NCI-H1436 treated with DMSO at 0.1 percent for 48 hours (cell line): ENCODE measurements at places on chromosomes 7 and 10.
A peak's percentile ranks its signal among the peaks of the same experiment; 100 is the strongest.

DNA sequence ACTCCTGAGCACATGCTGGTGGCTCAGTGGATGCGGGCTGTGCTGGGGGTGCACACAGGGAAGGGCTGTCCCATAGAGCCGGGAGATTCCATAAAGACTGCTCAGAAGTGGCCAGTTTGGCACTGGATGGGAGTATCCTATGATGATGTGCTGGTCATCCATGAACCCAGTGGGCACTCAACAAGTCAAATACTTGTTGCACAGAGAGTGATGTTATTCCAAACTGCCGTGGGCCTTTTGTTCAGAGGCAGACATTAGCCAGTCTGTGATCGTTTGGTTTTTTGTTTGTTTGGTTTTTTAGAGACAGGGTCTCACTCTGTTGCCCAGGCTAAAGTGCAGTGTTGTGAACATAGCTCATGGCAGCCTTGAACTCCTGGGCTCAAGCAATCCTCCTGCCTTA lies 30.9 kb upstream of the SAMD8 start:
- DNase-seq, result no peak

DNA sequence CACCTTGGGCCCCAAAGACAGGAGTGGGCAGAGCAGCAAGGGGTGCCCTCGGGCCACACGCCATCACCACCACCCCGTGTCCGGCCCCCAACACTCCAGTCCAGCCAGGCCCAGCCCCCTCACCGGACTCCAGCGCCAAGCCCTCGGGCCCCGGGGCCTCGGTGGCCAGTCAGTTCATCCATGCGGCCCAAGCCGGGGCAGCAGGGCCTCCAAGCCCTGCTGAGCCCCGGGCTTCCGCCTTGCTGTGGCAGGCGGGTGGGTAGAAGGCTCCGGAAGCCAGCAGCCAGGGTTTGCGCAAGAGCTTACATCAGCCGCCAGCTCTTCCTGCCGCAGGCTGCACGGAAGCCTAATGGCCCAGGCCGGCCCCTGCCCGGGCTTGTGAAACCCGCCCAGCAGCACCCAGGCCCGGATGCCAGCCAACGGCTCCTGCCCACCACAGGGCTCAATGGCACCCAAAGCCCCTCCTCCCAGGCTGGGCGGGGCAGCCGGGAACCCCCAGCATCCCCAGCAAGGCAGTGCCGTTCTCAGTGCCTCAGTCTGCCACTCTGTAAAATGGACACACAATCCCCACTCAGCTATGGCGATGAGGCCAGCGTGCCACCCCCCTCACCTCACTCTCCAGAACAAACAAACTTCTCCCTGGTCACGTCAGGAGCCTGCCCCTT lies 26.5 kb downstream of the TNRC18 start:
- peak; percentile 58 for DNase-seq

DNA sequence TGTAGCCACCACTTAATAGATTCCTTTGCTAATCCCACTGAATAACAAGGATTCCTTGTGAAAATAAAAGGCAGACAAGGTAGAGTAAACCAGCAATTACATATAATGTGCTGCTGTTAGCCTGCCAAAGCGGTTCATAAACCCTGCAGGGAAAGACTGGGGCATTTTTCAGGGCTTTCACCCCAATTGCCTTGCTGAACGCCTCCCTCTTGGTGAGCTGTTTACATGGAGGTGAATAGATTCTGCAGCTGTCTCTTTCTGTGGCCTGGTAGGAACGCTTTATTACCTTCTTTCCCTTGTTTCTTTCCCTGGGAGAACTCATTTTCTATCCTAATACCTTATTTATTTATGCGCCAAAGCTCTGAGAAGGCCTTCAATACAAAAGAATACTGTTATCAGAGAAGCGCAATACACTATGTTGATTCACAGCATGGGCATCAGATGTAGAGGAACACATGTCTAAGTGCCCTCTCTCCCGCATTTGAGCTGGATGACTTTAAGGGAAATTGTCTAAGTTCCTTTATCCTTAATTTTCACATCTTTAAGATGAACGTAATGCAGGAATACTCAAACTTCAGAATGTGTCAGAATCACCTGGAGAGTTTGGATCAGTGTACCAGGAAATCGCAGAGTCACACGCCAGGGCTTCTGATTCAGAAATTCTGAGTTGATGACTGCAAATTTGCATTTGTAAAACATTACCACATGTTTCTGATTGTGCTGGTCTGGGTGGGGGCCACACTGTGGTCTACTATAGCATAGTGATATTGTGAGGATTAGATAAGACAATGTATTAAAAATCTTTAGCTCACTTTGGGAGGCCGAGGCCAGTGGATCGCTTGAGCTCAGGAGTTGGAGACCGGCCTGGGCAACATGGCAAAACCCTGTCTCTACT lies 1203.8 kb downstream of the SORCS3 start:
- no peak for DNase-seq

GRCh38 chr10:132489704-132490534 lies 47.7 kb upstream of the INPP5A start:
- DNase-seq, result no peak

GRCh38 chr7:47405286-47405904 lies 176.5 kb downstream of the TNS3 start:
- DNase-seq, result no peak

GRCh38 chr7:3267966-3268690 lies 32.9 kb upstream of the SDK1 start:
- DNase-seq, result peak; percentile 95

DNA sequence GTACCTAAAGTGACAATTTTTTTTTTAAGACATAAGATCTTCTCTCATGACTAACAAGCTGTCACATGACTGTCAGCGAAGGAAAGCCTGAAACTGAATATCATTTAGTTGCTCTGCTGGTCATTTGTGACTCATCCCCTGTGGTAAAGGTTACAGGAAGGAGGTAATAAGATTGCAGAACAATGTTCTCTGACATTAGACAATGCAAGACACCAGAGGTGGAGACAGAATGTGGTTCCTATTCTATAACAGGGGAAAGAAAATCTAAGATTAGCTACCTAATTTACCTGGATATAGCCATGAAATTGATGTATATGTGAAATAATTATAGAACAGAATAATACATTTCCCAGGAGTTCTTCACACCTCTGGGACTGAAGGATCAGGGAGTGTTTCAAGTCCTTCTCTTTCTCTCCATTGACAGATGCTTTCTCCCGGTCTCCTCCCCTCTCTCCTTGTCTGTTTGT lies 47.7 kb downstream of the LRGUK start:
- DNase-seq, result no peak

DNA sequence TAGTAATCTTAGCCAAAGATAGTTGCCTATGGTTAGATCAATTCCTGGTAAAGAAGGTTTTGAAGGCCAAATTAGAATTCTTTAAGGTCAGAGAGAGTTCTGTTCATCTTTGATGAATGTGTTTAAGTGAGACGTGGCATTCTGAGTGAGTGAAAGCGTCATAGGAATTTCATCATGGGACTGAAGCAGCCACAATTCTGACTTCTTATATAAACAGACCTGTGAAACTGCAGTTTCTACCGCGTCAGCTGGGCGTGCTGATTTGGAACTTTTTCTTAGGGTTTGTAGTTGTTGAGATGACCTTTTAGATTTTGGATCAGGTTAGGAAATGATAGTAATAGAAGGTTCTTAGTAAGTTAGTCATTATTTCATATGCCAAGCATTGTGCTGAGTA lies 103.8 kb downstream of the CNNM2 start:
- DNase-seq, result no peak

DNA sequence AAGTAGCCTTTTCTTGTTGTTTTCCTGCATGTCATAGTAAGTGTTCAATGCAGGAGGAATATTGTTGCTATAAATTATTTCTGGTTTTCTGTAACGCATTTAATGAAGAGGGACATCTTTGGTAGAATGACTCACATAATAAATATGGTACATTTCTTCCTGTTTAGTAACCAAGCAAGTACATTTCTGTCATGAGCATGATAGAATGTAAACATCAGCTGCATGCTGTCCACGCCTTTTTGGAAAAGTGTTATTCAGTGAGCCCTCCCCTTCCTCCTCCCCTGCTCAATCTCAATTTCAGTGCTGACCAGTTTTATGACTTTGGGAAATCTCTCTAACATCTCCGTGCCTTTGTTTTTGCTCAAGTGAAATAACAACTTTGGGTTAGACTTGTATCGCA lies 664.0 kb downstream of the XPNPEP1 start:
- no peak for DNase-seq

DNA sequence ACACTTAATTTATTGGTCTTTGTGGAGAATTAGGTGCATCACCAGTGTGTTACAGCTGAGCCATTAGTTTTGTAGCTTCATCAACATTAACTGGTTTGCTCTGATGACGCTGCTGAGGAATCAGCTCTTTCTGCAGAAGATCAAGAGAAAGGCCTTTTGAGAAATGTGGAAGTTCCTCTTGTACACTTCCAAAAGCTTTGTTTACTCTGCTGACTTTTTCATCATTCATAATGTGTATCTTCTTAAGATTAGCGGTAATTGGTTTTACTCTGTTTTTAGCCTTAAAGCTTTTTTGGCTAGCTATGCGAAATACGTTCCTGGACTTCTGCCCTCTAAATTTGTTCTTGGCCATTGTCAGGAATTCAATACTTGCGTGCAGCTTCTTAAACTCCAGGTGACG lies 8.2 kb upstream of the PHYH start:
- no peak for DNase-seq

GRCh38 chr10:82378146-82378545 lies 503.2 kb downstream of the NRG3 start:
- DNase-seq, result no peak

- DNase-seq, result no peak
These were observed 254.7 kb upstream of the NFE2L3 start for GRCh38 chr7:25897261-25897782.

DNA sequence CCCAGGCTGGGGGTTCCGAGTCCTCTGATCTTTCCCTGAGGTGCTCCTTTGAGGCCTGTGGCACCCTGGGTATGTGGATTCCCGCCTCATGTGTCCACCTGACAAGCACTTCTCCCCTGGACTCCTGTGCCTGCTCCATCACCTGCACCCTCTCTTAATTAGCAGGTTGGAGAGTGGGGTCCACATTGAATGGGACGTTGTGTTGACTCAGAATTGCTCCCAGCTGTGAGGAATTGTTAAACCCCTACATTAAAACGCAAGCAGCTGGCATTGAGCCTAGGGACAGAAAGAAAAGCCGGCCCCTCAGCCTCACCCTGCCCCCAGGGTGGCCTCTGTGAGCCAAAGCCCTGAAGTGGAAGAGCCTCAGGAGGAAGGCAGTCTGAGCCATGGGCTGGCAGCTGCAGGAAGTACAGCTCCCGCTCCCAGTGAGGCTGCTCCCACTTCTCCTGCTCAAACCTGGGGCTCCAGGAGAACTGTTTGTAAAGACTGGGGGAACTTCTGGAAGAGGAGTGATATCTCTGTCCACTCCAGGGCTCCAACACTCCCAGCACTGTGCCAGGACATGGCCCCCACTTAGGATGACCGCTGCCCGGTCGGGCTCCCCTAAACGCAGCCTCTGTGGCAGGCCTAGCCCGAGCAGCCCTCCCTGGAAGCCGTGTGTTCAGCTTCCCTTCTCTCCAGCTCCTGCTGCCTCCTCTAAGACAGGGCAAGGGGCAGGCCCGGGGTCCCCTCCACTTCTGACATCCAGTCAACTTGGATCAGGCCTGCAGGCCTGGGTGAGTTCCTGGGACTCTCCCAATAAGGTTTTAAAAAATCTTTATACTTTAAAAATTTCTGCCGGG lies 1.8 kb upstream of the OPN4 start:
- no peak for DNase-seq

GRCh38 chr10:26790221-26790995 lies 70.3 kb downstream of the ABI1 start:
- no peak for DNase-seq

GRCh38 chr7:46744957-46745706 lies 824.1 kb upstream of the IGFBP3 start:
- no peak for DNase-seq

GRCh38 chr10:58372607-58373441 lies 12.4 kb upstream of the TFAM start:
- DNase-seq, result no peak

- no peak for DNase-seq
These were observed 205.5 kb upstream of the CDC14C start for GRCh38 chr7:48718731-48719378.

DNA sequence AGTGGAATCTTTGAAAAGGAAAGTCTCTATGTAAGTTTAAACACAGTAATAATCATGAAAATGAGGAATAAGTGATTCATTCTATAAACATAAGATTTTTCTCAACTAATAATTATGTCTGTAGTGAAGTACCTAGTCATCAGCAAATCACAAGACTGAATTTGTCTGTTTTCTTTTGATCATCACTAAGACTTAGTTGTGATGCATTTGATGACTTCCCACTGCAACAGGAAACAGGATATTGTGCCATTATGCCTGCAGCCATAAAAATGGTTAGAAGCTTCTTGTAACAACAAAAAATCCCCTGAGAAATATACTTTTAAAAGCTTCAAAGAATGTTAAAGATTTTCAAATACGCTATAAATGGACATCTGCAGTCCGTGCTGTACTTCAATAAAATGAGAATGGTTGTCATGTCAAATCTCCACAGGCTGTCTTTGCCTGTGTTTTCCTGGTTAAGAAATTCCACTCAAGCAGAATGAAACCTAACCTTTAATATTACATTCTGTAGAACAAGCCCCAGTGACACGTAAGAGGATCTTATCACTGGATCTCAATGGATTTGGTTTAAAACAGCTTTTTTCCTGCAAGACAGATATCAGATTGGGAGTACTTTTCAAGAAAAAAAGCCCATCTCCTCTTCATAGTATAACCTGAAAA lies 1262.3 kb upstream of the PHF14 start:
- DNase-seq, result no peak

- DNase-seq, result no peak
These were observed 26.9 kb upstream of the TRIM56 start for GRCh38 chr7:101058355-101058754.

GRCh38 chr10:65306201-65306600 lies 1619.6 kb upstream of the LRRTM3 start:
- DNase-seq, result no peak

GRCh38 chr7:42833411-42833810 lies 78.5 kb downstream of the C7orf25 start:
- DNase-seq, result no peak

- no peak for DNase-seq
These were observed 13.9 kb upstream of the OPTN start for GRCh38 chr10:13086056-13086455.

DNA sequence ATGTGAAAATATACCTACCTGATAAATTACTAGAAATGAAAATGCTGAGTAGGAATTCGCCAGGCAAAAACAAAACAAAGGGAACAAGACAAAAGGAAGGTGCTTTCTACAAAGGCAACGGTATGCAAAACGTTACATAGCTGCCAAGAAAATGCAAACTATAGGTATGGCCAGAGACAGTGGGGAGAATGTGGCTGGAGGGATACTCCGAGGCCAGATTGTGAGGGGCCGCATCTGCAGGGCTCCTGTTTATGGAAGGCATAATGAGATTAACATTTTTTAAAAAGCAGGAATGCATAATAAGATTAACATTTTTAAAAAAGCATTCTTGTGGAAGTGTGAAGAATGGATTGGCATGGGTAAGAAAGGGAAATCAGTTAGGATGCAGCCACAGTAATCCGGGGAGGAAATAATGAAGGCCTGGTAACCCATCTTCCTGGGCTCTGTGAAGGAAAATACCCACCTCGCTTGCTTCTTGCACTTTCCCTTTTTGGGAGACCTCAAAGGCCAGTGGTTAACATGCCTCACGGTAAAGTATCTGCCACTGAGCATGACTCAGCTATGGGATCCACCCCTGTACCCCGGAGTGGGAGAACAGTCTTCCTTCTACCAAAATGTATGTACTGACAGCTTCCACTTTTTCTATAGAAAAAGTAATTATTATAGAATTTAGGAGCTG lies 145.8 kb upstream of the LRRN3 start:
- DNase-seq, result no peak

- no peak for DNase-seq
These were observed 3.2 kb downstream of the SFMBT2 start for GRCh38 chr10:7407368-7408290.

GRCh38 chr7:144513334-144513733 lies 109.8 kb upstream of the NOBOX start:
- DNase-seq, result peak; percentile 51
